ENCODE measurements at places on chromosomes 11 and 22.

DNA sequence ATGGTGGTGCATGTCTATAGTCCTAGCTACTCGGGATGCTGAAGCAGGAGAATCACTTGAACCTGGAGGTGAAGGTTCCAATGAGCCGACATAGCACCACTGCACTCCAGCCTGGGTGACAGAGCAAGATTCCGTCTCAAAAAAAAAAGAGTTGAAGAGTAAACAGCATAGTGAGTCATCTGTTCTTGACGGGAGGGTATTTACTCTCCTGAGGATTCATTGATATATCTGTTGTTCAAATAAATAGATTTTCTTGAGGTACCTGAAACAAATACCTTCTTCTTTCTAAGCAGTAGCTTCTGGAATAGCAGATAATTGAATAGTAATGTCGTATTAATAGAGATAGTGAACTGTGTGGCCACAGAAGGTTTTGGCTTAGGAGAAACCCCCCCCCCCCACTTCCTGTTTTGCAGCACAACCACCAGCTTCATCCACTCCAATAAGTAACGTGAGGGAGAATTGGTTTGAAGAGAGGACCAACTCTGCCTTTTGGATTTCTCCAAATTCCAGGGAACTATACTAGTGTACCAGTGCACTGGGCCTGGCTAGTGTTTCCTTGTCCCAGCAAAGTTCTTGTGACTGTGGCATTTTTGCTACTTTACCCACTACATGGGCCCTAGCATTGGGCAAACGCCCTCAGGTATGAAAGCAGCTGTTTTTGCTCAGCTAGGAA lies 90.0 kb downstream of the PRMT3 start:
- DNase-seq = no peak

DNA sequence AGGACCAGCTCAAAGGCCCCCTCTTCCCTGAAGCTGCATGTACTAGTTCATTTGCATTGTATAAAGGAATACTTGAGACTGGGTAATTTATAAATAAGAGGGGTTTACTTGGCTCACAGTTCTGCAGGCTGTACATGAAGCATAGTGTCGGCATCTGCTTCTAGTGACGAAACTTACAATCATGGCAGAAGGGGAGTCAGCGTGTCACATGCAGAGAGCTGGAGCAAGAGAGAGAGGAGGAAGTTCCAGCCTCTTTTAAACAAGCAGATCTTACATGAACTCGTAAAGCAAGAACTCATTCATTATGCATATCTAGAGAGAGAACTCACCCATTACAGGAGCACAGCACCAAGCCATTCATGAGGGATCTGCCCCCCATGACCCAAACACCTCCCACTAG lies 7.1 kb upstream of the HMGXB4 start:
- DNase-seq = no peak

- DNase-seq = no peak
Observed at GRCh38 chr11:115687934-115688333, 183.7 kb upstream of the CADM1 start.

DNA sequence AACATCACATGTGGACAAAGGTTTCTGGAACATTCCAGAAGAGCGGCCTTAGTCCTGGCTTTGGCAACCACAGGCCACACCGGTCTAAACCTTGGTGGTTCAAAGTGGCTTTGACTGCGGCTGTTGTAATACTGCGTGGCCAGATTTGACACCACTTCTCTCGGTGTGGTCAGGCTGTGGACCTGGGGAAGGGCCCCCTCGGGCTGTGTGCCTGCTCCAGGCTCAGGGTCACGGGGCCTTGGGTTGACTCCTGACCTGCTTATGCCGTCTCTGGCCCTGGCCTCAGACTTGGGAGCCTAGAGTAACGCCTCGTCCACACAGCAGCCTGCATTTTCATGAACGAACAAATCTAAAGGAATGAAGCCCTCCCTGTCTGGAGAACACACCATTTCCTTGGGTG lies 118.0 kb downstream of the PHF21B start:
- no peak for DNase-seq
